ENCODE measurements at places on chromosomes 12 and 14.
A peak's percentile ranks its signal among the peaks of the same experiment; 100 is the strongest.

- no peak for DNase-seq
Observed at GRCh38 chr14:61051051-61051450, 70.0 kb downstream of the SLC38A6 start.

DNA sequence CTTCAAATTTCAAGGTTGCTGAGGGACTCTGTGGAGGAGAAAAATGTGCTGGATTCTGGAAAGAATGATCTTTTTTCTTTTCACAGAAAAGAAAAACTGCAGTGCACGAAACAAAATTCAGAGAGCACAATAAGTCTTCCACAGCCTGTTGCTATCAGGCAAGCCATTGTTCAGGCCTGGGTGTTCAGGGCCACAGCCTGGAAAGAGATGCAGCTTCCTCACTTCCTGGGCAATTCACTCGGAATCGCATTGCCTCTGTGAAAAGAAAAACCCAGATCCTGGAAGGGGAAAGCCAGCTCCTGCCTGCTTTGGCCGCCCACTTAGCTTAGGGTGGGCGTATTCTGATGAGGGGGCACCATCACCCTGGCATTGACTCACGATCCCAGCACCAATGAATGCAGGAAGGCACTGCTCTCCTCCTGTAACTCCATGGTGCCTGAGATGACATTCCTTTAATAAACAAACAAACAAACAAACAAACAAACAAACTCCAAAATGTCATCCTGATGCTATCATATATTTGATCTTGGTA lies 863.9 kb downstream of the BCL11B start:
- no peak for DNase-seq

DNA sequence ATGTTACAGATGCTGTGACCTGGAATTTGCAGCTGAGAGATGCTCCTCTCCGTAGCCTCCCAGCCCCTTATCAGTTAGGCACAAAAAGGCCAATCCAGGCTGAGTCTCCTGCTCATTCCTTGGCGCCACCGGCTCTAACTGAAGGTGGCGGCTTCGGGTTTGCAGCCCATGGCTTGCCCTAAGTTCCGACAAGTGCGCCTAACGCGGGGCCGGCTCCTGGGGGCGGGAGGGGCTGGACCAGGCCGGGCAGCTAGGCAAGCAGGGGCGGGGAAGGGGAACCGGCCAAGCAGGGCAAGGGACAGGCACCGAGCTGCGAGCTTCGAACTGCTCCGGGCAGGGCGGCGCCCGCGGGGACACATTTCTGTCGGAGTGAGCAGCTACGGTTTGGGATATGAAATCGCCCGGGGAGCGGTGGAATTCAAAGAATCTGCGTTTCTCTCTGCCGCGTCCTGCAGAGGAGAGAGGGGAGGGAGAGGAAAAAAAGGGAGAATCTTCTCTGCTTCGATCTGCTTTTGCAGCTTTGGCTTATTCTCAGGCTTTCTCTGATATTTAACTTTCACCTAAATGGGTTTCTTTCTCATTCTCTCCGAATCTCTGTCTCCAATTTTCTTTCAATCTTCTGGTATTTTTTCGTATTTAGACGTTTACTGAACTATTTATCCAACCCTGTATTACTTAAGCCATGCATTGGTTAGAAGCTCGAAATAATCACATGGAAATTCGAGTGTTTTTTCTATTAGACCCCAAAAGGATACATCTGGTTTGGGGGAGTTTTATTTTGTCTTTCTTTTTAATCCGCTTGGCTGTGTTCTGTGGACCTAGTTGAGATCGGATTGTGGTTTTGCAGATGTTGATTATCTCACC lies 1.6 kb upstream of the HOXC12 start:
- no peak for DNase-seq

GRCh38 chr14:70664698-70665447 lies 23.2 kb downstream of the TTC9 start:
- no peak for DNase-seq

GRCh38 chr14:105248368-105249181 lies at the start of gene BTBD6:
Gene BTBD6, plus strand, starts transcription at chr14:105248533. Its CDS starts 179 bp downstream, at chr14:105248712.
- DNase-seq = peak; percentile 56

GRCh38 chr14:73743431-73743931 lies 29.3 kb upstream of the PNMA1 start:
- no peak for DNase-seq

DNA sequence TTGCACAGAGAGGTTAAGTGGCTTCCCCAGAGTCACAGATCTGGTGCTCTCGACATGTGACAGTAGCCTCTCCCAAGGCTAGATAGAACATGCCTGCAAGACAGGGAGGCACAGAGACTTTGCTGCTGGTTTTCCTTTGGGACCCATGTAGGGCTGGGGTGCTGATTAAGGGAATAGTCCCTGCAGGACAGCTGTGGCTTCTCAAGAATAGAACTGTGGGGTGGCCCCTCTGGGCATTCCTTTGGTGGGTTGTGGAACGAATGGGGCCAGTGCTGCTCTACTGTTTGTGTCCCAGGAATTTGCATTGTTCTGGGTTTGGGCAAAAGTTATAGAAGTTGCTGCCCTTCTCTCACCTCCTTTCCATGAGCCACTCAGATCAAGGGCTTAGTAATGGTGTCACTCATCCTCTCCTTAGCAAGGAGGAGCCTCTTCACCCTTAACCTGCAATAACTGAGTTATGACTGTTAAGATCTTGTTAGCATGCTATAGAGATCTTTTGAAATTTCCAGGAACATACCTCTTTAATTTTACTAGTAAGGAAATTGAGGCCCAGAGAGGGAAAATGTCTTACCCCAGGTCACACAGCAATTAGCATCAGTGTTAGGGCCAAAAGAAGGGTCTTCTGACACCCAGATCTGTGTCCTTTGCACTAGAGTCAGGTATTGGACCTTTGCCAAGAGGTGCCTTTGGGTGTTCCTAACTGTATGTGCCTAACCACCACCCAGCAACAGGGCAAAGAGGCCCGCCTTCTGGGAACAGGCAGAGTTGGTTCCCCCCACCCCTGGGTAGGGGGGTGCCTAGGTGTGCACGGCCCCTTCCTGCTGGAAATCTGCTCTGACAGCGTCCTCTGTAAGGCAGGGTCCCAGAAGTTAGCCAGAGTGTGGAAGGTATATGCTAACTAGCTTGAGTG lies 31.4 kb downstream of the CD9 start:
- no peak for DNase-seq

- DNase-seq = no peak
Observed at GRCh38 chr14:100611811-100612480, 24.7 kb upstream of the BEGAIN start.

DNA sequence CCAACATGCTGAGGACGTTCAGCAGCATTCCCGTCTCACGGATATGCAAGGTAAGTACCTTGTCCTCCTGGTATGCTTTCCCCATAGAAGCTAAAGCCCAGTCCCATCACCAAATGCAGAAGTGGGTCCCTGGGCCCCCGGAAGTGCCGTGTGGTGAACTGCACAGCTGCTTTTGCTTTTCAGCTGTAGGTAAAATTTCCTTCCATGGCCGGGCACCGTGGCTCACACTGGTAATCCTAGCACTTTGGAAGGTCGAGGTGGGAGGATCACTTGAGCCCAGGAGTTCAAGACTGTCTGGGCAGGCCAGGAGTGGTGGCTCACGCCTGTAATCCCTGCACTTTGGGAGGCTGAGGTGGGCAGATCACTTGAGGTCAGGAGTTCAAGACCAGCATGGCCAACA lies 44.1 kb downstream of the HSP90AA1 start:
- DNase-seq = no peak

DNA sequence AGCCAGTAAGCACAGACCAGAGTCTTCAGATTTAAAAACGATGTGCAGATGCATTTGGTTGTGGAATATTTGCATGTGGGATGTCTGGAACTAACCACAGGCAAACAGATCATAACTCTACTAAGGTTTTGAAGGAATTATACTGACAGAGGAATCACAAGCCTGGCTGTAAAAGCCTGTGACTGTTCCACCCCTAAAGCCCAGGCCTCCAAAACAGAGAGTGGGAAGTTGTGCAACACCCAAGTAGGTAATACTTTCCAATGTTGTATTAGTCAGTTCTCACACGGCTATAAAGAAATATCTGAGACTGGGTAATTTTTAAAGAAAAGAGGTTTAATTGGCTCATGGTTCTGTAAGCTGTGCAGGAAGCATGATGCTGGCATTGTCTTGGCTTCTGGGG lies 68.1 kb upstream of the DCD start:
- DNase-seq = no peak

DNA sequence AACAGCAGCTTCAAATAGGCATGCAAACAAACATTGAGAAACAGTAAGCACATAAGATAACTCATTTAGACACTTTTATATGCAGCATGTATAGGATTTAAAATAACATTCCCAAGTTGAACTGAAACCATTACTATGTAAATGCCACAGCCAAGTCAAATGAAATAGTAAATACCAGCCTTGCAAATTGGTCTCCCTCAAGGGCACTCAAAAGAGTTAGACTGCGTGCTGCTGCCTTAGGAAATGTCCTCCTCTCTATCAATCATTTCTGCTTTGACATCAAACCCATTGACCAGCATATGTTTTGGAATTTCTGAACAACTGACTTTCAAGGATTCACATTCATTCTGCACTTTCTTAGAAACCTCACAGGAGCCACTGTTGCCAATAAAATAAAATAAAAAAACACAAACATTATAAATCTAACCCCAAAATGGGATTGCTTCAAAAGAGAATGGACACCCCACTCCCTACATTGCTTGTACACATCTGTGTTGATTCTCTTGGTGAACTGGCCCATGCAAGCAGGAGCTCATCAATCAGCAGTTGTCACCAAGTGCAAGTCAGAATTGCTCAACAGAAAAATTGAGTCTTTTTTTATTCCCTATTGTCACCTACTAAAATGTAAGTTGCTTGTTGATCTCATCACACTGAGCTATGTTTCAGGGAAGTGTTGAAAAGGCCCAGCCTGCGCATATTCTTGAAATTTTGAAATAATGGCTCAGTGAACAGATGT lies 256.2 kb downstream of the DAD1 start:
- no peak for DNase-seq

GRCh38 chr14:102893452-102893851 lies 29.0 kb upstream of the AMN start:
- DNase-seq = no peak

- no peak for DNase-seq
Observed at GRCh38 chr14:69048456-69048855, 69.4 kb upstream of the ACTN1 start.

- no peak for DNase-seq
Observed at GRCh38 chr14:51738754-51739153, 87.0 kb downstream of the FRMD6 start.

- no peak for DNase-seq
Observed at GRCh38 chr12:13584541-13584940, 388.0 kb downstream of the EMP1 start.

- DNase-seq = no peak
Observed at GRCh38 chr12:130357729-130358330, 20.1 kb downstream of the PIWIL1 start.

DNA sequence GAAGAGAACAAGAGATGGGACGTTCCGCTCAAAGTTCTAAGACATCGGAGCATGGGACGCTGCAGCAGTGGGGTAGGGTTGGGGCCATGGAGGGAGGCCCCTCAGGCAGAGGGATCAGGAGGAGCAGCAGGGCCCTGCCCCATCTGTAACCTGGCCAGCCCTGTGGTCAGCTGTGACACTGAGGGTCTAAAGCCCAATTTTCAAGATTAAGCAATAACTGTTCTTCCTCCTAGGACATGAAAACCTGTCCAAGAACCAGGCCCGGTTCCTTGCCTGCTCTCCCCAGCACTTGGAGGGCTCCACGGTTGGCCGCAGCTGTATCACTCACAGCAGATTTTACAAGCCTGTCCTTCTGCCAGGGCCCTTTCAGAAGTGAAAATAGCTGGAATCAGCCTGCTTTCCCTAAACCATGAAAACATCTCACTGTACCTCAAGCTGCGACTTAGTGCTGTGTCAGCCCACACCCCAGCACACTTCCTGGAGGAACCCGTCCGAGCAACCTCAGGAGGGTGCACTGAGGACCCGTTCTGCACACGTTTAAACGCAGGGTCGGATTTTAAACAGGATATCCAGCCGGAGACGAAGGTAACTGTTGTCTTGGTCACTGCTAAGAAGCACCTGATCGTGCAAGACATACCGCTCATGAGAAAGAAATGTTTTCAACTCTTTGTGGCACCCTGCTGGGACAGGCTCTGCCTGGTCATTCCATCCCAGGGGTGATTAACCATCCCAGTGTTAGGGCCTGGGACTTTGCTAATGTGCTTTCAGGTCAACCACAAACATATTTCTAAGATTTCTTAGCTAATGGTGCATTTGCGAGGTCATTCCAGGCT lies 201.9 kb upstream of the DIO3 start:
- no peak for DNase-seq

GRCh38 chr12:12943586-12944260 lies 8.2 kb downstream of the GPRC5D start:
- no peak for DNase-seq

GRCh38 chr12:119803381-119803791 lies 73.7 kb downstream of the CIT start:
- no peak for DNase-seq
